ENCODE measurements at places on chromosomes 11 and 22.
A peak's percentile ranks its signal among the peaks of the same experiment; 100 is the strongest.

GRCh38 chr22:45010532-45010900, 711 bp upstream of the PHF21B start:
- DNase-seq = no peak

DNA sequence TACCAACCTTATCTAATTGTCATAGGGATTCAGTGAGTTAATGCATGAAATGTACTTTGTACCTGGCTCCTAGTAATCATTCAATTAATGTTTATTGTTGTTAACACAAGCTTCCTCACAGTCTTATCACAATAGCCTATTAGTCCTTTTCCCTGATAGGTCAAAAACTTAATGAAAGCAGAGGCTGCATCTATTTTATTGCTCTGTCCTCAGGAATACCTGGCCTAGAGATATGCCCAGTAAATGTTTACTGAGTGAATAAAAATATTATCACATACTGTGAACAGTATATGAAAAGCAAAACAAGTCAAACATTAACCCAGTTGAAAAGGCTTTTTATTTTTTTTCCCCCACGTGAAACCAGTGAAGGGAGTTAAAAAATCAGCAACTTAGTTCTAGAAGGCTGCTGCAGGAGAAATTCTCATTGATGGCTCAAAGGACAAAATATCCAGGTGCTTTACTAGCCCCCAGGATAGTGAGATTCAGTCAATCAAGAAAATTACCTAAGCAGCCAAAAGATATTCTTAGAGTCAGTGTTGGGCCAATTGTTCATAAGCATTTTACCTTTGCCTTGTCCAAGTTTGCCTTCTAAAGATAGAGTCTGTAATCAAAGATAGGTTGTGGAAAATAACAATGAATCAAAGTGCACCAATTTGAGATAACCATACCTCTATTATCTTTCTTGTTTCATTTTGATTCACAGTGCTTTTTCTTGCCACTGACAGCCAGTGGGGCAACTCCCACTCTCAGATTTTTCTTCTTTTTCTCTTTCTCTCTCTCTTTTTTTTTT, 34.4 kb upstream of the SLC6A5 start:
- no peak for DNase-seq

DNA sequence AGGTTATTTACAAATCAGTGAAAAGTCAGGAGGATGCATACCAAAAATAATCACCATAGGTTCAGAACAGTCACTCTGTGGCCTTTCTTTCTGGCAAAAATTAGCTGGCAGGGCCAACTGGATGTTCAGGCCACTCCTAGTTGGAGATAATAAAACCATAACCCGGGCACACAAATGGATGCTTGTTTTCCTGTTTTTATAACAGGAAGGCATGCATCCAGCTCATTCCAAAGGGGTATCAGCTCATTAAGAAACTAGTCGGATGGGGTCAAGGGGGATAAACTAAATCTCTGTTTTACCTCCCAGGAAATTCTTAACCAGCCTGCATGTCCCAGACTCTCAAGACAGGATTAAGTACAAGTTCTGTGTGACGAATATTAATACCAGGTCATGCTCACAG, 81.0 kb downstream of the FBXO7 start:
- DNase-seq = no peak

DNA sequence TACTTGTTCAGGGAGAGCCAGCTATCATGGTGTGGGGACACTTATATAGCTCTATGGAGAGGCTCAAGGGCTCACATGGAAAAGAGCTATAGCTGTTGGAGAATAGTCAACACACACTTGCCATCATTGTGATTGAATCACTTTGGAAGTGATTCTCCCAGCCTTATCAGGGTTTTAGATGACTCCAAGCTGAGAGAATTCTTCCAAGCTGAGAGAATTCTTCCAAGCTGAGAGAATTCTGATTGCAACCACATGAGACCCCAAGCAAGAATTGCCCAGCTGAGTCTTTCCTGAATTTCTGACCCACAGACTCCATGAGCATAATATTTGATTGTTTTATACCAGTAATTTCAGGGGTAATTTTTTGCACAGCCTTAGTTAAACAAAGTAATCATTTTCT, 1318.3 kb upstream of the RAG2 start:
- no peak for DNase-seq

GRCh38 chr11:18277565-18278271, 11.7 kb downstream of the SAA1 start:
- DNase-seq = no peak

DNA sequence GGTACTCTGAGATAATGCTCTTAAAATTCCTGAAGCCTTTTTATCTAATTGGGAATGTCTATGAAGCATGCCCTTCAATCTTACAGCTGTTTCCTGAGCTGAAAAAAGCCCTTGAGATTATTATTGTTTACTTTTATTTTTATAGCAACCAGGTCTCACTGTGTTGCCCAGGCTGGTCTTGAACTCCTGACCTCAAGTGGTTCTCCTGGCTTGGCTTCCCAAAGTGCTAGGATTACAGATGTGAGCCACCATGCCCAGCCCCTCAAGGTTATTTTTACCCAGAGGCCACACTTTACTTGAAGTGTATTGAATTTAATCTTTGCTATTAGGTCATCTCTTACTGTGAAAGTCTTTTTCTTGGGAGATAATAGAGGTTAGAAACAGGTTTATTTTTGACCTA, 7.0 kb upstream of the SWAP70 start:
- DNase-seq = no peak

DNA sequence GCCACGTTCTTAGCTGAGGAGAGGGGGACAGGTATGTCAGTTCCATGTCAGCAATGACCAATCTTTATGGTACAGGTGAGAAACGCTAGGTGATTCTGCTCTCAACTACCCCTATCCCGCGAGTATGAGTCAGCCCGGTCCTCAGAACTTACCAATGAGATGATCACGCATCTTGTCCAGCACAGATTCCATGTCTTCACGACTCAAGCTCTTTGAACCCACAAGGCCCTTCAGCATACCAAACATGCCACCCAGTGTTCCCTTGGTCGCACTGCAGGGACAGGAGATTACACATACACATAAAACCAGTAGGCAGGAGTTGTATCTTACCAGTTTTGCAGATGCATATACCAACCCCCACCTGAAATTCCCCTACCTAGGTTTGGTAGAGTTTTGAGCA, 2.9 kb downstream of the SRPRA start:
- DNase-seq = no peak

DNA sequence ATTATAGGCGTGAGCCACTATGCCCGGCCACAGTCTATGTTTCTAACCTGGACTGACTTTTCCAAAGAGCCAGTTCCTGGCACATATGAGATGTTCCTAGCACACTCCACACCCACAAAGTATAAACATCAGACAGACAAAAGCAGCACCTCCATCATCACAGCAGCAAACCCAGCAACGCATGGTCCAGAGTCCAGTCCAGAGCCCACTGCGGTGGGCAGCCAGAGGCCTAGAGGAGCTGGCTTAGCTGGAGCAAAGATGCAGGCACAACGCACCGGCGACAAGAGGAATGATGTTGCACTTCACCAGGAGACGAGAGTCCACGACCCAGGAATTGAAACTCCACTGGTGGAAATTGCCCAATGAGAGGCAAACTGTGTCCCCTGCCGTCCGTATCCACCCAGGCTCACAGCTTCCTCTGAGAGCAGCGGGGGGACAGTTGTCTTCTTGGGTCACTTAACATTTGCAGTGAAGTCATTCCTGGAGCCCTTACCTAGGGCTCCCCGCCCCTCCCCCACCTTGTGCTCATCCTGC, 36.6 kb downstream of the RPS6KA4 start:
- DNase-seq = no peak

- DNase-seq = no peak
Observed at GRCh38 chr11:10611979-10612862, 43.8 kb upstream of the LYVE1 start.

DNA sequence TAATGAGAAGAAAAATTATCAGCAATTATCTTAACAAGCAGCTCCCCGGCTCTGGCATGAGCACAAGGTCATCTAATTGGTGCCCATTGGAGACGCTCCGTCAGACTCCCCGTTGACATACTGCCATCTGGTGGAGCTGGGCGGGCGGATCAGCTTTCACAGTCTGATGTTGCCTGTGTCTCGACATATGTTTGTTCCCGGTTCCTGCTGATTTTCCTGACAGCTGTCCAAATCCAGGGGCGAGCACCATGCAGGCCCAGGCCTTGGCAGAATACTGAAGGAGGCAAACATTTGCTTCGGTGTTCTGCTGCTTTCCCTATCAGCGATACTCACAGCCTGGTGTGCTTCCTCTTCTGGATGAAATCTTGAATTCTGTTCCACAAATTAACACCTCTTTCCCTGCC, 43.8 kb upstream of the BARX2 start:
- DNase-seq = peak; percentile 56

DNA sequence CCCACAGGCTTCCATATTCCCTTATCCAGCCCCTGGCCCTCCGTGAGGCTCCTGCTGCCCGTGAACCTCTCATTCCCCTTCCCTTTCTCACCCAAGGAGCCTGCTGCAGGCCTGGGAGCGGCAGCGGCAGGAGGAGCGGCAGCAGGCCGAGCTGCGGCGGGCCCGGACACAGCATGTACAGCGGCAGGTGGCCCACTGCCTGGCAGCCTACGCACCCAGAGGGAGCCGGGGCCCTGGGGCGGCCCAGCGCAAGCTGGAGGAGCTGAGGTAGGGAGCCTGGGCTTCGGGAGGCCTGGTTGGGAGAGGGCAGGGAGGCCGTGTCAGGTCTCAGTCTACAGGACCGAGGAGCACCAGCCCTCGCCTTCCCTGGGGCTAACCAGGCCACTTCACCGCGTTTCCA, 8.1 kb upstream of the SART1 start:
- no peak for DNase-seq

- DNase-seq = no peak
Observed at GRCh38 chr11:2156416-2157182, 4.4 kb downstream of the INS start.

DNA sequence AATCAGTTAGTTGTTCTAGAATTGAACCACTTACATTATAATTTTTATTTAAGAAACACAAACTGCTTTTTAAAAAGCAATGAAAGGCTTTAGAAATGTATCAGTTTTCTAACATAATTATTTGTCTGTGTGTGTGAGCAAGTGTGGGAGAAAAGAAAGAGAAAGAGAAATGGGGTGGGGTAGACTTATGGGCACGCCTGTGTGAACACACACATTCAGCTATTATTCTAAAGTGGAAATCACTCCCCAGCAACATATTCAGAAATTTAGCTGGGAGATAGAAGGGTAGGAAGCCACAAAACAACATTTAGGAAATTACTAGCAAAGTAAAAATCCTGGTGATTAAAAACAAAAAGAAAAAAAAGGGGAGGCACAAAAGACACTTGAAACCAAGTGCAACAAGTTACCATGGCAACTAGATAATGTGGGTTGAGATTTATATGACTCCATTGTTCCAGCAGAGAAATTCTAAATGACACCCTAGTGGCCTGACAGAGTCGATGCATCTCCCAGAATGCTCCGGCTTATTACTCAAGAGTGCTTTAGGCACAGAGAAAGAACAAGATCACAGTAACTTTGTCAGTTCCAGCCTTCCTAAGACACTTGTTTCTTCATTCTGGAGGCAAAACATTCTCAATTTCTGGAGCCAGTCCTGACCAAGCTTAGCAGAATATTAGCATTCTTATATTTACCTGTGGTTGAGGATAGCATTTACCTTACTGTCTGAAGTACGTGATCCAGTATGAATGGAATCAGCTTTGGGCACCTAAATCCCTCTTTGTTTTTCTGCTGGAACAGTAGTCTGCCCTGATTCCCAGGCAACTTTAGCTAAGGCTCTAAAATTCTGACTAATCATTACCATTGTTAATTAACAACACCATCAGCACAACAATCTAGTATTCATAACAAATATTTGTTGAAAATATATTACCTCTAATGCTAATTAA, 444.4 kb downstream of the DLG2 start:
- DNase-seq = peak; percentile 64

- no peak for DNase-seq
Observed at GRCh38 chr11:116465056-116465455, 307.7 kb downstream of the BUD13 start.

DNA sequence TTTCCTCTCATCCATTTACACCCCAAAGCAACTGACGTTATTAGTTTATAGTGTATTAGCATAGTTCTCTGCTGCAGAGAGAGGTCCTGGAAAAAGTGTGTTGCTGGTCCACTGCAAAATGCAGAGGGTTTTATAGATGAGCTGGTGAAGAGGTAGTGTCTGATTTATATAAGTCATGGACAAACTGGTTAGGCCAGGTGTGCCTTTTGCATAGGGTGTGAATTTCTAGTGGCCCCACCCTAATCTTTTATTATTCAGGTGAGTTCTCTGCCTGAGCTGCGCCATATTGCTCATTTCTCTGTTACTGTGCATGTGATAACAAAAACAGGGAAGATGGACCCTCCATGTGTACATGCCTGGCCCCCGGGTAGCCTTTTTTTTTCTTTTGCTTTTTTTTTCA, 43.1 kb upstream of the TRIM77 start:
- DNase-seq = no peak

GRCh38 chr22:43179911-43180195, 7.1 kb downstream of the TTLL12 start:
- DNase-seq = no peak

- no peak for DNase-seq
Observed at GRCh38 chr11:57546869-57547475, 9.6 kb downstream of the SMTNL1 start.

DNA sequence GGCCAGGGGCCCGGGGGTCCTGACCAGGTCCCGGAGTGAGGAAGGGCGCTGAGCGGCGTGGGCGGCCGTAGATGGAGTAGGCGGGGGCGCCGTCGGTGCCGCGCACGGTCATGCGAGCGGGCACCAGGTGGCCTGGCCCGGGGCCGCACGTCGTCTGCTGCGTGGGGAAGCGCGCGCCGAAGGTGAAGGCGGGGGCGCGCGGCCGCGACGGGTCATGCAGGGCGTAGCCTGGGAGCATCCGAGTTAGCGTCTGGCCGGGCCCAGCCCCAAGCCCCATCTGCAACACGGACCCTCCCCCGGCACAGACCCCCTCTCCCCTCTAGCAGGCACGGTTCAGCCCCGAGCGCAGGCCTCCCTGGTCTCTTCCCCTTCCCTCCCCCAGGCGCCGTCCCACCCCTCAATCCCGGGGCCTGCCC, 1.7 kb upstream of the TYMP start:
- no peak for DNase-seq

DNA sequence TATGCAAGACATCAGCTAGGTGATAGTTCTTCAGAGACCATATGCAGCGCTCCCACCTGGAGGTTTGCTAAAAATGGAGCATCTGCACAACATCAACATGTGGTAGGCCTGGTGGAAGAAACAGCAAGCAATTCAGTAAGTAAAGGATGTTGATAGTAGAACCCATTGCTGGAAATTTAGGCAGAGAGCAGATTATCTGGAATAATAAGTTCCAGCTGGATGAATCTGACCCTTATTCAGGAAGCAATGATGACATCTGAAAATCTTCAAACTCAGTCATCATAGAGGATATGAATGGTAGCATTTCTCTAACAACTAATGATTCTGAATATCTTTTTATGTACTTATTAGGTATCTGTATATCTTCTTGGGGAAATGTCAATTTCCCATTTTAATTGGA, 225.2 kb upstream of the ANO3 start:
- no peak for DNase-seq
